ENCODE measurements at places on chromosomes 5 and 9.

DNA sequence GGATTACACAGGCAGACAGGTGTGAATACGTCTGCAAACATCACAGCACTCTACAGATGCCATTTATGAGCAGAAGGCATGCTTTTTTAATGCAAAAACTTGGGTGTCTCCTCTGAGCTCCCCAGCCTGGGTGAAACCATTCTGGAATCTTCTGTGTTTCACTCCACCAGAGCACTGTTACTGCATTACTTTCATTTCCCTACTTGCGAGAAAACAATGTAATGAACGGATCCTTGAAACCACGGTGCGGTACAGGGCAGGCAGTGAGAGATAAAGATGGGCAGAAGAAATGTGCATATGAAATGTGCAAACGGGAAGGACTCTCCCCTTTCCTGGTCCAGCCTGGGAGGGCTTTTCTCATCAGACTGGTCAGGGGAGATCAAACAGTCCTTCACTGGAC is 584.3 kb upstream of the KLF4 start:
- DNase-seq = no peak

- DNase-seq = peak; percentile 71
These were observed 21.5 kb upstream of the KLF9 start for GRCh38 chr9:70435948-70436347.

DNA sequence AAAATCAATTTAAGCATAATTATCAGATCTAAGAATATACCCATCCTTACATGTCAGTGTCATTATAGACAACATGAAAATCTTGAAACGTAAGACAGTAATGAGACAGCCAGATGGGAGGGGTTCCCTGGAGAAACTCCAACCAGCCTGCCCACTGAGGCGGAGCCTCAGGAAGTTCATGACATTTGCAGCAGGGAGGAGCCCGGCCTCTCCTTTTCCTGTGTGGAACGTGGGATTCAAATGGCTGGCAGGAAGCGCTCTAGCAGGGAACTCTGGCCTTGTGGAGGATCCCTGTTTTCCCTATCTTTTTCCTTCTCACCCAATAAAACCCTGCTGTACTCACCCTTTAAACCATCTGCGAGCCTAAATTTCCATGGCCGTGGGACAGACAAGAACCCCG is 176.6 kb upstream of the KCNN2 start:
- DNase-seq = peak; percentile 49

DNA sequence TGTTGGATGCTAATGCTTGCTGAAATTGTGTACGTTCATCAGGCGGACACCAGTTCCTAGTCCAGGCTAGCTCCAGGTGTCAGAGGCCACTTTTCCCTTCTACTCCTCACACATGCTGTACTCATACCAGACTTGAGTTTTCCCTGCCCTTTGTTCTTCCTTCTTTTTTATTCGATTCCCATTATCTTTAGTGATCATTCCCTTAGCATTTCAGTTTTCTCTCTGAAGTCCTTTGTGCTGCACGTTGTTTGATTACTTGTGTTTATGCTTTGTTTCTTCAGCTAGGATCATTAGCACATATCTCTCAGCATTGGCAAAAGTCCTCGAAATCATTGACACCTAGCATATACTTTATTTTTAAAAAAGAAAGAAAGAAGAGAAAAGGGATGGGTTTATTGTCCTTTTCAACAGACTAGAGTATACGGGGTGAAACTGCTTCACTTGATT is 409 bp upstream of the COX7C start:
- no peak for DNase-seq

DNA sequence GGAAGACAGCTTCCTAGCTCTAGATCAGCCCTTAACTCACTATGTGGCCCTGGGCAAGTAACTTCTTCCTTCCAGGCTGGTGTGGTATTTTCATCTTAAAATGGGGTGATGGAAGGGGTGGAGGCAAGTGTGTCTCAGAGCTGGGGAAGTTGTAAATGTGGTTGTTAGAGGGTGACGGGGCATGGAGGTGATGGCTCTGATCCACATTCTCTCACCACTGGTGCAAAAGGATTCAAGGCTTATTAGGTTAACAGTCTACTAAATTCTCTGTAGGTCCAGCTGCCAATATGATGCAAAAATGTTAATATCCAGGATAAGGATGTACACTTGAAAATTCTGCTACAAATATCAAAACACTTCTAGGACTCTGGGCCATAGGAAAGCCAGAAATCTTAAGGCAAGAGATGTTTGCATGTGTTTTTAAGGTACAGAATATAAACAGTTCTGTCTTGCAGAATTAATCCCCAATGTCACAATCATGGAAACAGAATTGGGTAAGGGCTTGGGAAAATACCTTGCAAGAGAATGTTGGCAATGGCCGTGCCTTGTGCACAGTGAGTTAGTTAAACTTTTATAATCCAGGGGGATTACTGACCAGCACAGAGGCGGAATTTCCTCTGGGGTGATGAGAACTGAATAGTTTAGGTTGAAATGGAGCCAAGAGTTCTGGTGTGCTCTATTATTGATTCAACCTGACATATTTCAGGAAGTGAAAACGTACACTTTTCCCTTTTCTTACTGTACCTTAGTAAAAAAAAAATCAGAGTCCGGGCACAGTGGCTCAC is 19.8 kb downstream of the TNFSF15 start:
- DNase-seq = no peak

DNA sequence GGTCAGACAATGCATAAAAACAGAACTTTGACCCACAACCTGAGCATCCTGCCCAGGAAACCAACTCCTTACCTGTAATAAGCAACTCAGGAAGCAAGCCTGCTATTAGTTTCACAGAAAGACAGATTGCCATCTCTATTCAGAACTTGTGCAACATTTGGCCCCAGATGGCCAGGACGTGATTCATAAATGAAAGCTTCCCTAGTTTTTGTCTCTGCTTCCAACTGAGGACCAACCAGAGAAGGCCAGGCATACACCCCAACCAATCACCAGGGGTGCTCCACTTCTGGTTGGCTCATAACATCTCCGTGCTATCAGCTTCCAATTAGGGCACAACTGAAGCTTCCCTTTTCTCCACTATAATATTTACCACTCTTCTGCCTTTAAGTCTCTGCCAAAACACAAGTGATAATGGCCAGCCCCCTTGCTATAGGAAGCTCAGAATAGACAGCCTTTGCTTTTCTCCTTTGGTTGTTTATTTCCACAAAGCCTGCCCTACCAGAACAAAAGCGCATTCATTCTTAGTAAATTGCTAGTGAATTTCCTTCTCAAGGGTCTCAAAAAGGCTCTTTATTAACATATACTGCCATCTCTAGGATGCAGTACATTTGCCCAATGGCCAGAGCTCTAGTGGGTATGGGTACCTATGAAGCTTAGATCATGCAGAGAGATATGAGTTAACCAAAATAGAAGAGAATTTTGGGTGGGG is 289.7 kb upstream of the DAP start:
- peak; percentile 32 for DNase-seq

DNA sequence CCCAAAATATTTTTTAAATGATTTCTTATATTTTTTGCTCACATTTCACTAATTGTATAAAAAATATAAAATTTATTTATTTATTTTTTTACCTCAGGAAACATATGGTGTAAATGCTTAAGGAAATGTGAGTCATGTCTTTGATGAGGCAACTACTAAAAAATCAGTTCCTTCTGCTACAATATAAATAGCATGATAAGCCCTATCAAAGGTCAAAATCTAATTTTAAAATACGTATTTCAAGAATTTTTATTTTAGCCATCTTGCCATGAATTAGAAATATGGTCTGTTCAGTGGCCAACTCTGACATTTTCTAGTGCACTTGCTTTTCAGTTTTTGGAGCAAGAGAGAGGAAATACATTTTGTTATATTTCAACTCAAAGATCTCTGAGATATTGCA is 50.5 kb downstream of the PDE4D start:
- no peak for DNase-seq

- DNase-seq = no peak
These were observed 139.6 kb downstream of the RASEF start for GRCh38 chr9:82923092-82923911.

DNA sequence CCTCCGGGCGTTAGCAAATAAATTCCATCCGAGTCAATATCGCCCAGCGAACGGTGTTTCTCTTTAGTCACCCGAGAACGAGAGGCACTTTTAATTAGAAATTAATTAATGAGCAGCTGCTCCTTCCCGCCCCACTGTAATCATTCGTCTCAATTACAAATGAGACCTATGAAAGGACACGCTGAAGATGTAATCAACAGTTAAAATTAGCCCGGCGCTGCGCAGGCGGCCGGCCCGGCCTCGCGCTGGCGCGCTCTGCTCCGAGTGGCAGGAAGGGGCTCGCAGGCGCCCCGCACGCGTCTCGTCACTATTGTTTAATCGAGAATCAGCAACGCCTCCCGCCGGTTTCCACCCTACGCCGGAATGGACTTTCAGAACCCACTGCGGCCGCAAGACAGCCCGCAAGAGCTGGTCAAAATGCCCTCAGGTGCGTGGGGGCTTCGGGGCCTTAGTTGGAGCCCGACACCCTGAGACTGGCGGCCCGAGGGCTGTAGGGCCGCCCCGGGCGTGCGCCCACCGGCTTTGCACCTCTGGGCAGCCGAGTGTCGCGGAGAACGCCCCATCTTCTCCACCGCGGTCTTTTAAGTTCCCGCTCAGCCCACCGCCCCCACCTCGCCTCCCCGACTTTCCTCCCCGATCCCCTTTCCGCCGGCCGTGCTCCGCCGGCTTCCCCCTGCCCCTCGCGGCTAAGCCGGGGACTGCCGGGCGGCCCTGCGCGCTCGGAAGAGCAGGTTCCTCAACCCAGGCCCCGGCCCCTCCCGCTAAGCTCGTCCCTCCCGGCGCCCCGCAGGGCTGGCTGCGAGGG is 597 bp upstream of the IRX4 start:
- DNase-seq = no peak

GRCh38 chr5:10760921-10761184 is 181 bp downstream of the DAP start:
- DNase-seq = no peak

- DNase-seq = no peak
These were observed 71.1 kb upstream of the NR3C1 start for GRCh38 chr5:143474616-143475015.

GRCh38 chr9:129938291-129938979 is 103.2 kb downstream of the USP20 start:
- peak; percentile 52 for DNase-seq

- no peak for DNase-seq
These were observed 52.8 kb upstream of the RAI14 start for GRCh38 chr5:34603378-34603777.

DNA sequence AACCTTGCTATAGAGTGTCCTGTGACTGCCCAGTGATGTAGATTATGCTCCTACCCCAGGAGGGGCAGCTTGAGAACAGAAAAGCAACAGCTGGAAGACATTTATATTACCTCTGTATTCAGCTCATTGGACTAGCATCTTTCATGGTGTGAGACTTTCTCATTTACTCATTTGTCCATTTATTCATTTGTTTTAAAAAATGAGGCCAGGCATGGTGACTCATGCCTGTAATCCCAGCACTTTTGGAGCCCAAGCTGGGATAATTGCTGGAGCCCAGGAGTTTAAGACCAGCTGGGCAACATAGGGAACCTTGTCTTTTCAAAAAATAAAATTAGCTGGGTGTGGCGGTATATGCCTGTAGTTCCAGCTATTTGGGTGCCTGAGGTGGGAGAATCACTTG is 130.0 kb upstream of the LHFPL2 start:
- peak; percentile 29 for DNase-seq

GRCh38 chr9:90505695-90506094 is 136.9 kb downstream of the DIRAS2 start:
- DNase-seq = no peak

DNA sequence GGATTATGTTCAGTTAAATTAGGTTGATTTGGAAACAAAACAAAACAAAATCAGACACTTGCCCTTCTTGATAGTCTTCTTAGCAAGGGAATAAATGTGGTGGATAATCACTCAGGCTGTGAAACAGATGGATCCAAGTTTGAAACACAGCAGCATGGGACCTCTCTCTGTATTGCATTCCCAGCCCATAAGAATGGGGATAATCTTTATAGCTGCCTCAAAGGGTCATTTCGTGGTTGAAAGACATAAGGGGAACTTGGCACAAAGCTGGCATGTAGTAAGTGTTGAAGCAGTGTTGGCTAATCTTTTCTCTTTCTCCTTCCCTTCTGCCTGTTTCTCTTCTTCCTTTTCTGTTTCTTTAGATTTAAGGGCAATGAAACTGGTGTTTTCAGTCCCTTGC is 333.9 kb upstream of the TLE4 start:
- no peak for DNase-seq

GRCh38 chr5:122415030-122415800 is 103.2 kb downstream of the SNCAIP start:
- peak; percentile 56 for DNase-seq

- no peak for DNase-seq
These were observed 61.7 kb downstream of the FRMD3 start for GRCh38 chr9:83476513-83476912.

DNA sequence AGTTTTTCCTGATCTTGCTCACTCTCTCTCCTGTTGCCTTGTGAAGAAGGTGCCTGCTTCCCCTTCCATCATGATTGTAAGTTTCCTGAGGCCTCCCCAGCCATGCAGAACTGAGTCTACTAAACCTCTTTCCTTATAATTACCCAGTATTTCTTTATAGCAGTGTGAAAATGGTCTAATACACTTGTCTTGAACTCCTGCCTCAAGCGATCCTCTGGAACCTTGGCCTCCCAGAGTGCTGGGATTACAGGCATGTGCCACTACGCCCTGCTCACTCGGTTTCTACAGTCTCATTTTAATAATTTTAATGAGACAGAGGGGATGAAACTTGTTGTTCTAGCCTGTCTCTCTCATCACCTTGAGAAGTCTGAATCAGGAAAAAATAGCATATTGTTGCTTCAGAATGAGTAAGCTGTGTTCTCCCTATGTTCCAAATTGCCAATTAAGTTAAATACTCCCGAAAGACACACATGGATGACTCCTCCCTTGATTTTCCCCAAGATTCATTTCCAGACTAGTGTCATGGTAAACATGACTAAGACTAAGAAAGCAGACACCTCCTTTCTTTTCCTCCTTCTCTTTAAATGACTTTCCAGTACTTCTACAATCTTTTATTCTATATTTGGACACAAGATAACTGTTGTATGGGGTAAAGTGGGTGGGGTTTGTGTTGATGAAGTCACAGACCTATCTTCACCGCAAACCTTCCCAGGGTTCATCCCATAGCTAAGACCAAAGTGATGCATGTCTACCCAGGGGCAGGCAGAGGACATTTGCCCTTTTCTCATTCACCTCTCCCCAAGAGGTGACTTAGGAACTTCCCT is 7.8 kb upstream of the DNAJC18 start:
- peak; percentile 57 for DNase-seq

DNA sequence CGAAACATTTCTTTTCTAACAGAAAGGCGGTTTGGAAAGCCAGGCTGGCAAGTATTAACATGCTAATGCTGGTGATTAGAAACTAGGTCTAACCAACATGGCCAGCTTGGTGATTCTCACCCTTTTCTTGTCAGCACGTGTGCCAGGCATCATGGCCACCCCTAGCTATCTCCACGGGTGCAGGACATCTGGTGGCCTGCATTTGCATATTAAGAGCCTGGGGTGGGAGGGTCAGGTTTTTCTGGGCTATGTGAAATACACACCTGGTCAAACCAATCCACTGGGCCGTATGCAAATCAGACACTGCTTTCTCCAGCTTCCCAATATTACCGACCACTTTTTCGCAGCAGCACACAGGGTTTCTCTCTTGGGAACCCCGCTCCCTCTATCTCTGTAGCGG is 612.1 kb downstream of the PTPRD start:
- DNase-seq = no peak

- DNase-seq = no peak
These were observed 17.1 kb downstream of the SLIT3 start for GRCh38 chr5:169283887-169284286.

Data from HFFc6 (cell line).